ENCODE measurements at places on chromosomes 6 and 20.

DNA sequence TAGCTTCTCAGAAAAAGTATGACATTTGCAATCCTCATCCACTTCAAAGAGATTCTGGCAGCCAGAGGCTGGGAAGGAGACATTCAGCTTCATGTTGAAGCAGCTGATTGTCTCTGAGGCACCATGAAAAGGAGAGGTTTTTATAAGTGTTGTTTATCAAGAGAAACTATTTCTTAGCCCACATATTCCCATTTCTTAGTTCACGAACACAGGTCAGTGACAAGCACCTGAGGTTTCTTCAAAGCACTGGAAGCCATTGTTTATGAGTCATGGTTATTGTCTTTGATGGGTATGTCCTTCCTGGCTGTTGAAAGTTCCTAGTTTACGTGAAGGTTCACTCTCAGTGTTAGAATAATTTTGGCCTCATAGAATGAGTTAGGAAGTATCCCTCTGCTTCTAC, 3.0 kb upstream of the DDX43 start:
- no peak for DNase-seq

- DNase-seq: no peak
Measured at GRCh38 chr6:16277101-16277981, 39.0 kb downstream of the GMPR start.

GRCh38 chr20:34175879-34176278, 63.8 kb upstream of the EIF2S2 start:
- DNase-seq: no peak

- DNase-seq: no peak
Measured at GRCh38 chr20:20520776-20521175, 152.9 kb downstream of the INSM1 start.

GRCh38 chr6:3288711-3289663, 30.2 kb downstream of the PSMG4 start:
- no peak for DNase-seq

GRCh38 chr6:142544199-142544838, 242.5 kb downstream of the ADGRG6 start:
- DNase-seq: no peak

GRCh38 chr20:8219403-8219802, 87.3 kb downstream of the PLCB1 start:
- DNase-seq: no peak

DNA sequence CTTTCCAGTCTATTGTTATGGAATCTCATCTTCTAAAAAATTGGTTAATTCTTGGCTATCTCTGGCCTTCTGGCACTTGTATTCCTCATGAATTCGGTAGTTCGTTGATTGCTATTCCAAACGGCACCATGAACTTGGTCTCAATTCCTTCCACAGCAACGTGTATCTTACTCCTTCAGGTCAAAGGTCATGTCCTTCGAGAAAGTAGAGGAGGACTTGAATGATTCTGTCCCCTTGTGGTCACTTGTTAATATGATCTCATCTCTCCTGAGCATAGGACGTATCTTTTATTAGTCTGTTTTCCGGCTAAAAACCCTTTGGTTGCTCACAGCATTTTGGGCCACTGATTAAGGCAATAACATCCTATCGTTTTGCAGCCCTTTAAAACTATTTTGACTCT, 9.4 kb downstream of the TLDC2 start:
- no peak for DNase-seq

GRCh38 chr6:92188016-92188415, 1231.3 kb downstream of the EPHA7 start:
- no peak for DNase-seq

- no peak for DNase-seq
Measured at GRCh38 chr20:25623225-25623735, 534 bp downstream of the NANP start.

- no peak for DNase-seq
Measured at GRCh38 chr6:1463275-1463674, 73.9 kb downstream of the FOXF2 start.

DNA sequence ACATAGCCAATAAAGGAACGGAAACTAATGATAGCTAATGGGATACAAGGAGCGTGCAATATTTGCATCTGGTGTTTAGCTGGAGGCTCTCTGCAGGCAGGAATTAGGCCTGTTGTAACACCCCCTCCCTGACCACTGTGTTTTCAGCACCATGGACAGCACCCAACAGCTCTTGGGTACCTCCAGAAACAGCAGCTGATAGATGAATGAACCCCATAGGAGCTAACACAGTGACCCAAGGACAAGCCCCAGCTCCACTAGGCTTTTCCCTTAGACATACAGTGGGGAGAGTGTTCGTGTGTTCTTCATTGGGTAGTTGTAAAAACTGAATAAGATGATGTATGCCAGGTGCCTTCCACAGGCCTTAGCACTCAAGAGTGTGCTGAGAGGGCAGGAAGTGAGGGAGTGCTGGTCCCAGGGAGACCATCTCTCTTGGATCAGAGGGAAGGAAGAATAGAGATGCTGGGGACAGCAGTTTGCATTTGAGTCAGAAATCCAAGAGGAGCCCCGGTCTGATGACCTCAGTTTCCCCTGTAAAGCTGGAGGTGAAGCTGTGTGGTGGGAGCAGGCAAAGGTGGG, 161.3 kb downstream of the PHACTR3 start:
- DNase-seq: no peak

GRCh38 chr6:105313211-105313610, 89.7 kb downstream of the PREP start:
- no peak for DNase-seq

Measured in retina (tissue), 1 donor.